ENCODE measurements at places on chromosomes 16 and 17.

DNA sequence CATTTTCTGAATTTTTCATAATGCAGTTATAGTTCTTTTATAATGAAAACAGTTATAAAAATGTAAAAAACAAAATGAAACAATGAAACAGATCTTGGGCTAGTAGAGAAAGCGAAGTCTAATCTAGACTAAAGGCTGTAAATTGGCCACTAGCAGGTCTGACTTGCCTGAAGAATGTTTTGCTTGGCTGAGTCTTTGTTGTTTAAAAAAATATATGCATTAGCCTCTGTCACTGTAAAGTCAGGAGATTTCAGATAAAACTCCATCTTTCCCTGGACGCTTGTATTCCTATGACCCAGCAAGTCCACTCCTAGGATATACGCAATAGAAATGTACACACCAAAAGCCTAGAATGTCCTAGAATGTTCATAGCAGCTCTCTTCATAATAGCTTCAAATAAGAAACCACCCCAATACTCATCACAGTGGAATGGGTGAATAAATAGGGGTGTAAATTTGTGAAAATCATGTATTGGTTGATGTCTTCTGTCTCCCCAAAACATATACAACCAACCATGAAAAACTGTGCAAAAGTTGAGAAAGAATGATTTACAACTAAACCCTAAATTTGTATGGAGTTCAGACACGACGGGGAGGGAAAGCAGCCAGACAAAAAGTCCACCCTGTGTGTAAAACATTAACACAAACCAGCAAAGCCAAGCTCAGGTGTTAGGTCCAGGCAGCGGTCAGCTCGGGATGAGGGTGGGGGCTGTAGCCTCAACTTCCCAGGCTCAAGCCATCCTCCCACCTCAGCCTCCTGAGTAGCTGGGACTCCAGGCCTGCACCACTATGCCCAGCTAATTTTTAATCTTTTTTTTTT is 37.7 kb upstream of the MEAK7 start:
- no peak for DNase-seq

- no peak for DNase-seq
These were observed 23.1 kb downstream of the PITPNC1 start for GRCh38 chr17:67400193-67400592.

DNA sequence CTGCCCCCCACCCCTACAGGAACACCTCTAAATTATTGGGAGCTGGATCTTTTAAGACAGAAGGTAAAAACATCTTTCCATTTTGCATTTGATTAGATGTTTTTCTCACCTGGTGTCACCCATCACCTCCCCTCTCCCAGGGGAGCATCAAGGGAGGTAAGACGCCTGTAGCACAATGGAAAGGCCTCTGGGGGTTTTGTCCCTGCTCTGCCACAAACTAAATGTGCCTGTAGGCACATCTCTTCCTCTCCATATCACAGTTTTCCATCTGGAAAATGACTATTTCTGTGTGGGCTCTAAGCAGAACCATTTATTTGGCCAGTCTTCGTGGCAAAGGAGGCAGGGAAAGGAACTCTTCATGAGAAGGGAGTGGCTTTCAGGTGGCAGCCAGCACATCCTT is 76.6 kb downstream of the GNAO1 start:
- DNase-seq, result no peak

DNA sequence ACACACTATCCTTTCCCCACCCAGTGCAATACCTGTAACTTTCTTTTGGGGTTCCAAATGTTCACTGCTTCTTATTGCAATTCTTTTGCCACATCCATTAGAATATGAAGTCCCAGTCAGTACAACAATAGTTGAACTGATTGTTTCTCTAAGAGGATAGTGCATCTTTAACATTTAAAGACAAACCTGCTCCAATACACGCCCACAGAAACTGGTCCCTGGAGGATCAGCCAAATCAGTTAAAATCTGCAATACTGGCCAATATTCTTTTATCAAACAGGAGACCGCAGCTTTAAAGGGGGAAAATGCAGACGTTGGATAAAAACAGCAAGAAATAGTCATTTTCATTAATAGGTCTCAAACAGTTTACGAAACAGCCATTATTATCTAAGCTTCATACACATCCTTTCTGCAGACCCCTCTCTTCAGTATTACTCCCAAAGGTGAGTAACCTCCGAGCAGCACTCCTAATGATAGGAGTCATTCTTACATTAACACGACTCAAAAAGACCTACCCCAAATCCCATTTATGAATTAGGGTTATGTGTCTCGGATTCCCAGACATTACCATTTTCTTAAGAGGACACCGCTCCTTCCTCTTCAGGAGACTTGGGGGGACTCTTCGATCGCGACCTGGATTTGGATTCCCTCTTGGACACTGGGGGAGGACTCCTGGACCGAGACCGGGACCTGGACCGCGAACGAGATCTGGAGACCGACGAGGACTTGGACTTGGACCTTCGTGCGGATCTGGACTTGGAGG is 1.4 kb downstream of the SRSF2 start:
- no peak for DNase-seq

- peak; percentile 66 for DNase-seq
These were observed 10.9 kb downstream of the ADGRG1 start for GRCh38 chr16:57639172-57639887.

DNA sequence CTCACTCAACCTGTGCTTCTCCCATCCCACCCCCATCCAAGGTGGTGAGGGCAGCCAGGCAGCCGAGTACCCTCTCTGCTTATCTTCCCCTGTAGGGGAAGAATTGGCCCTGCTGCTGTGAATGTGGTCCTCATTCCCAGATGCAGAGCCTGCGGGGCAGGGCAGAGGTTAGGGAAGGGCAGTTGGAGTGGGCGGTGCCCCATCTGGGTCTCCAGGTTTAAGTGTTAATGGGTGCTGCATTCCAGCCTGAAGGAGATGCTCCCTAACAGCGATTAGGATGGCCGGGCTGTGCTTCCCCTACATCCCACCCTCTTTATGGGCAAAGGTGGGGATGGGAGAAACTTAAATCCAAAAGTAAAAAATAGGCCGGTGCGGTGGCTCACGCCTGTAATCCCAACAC is 12.1 kb downstream of the TMEM95 start:
- no peak for DNase-seq
